BJ (cell line): ENCODE measurements at places on chromosomes 12 and 14.

- DNase-seq: no peak
Measured at GRCh38 chr12:15443611-15444010, 121.3 kb downstream of the PTPRO start.

- no peak for DNase-seq
Measured at GRCh38 chr12:95239216-95239615, 21.6 kb downstream of the VEZT start.

GRCh38 chr12:1830981-1831963 lies 10.9 kb downstream of the LRTM2 start:
- no peak for DNase-seq

DNA sequence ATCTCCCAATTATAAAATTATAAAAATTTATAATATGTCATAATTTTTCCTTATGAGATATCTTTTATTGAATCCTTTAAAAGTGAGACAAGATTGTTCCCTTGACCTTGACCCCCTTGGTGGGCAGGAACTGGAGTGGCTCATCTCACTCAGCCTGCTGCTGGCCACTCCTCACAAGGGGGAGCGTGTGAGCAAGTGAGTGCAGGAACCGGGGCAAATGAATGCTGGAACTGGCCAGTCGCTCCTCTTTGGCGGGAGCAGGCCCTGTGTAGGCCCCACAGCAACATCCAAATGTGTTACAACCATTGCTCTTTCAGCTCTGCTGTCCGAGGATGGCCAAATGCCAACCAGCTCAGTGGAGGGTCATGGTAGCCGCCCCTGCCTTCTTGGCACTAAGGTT lies 178.8 kb downstream of the ETNK1 start:
- DNase-seq: no peak

GRCh38 chr12:68870011-68870410 lies 62.0 kb downstream of the MDM2 start:
- no peak for DNase-seq

DNA sequence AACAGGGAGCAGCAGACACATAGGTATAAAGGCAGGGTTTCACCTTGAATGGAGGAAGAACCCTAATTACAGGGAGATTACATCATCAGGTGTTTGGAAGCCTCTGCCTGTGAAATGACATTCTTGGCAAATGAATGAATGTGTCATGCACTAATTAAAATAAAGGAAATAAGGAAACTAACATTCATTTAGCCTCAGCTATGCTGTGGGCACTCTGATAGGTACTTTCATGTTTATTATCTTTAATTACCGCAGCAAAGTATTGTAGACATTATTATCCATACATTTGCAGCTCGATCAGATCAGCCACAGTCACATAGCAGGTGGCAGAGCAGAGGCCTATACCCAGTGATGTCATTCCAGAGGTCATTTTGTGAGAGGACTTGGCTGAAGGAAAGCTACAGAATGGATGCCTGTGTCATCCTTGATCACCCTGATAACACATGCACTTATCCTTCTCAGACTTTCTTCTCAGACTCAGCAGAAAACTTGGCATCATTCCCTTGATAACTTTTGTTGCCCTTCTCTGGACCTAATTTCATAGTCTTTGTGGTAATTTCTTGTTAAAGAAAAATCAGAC lies 18.4 kb downstream of the ZNF664 start:
- DNase-seq: no peak

DNA sequence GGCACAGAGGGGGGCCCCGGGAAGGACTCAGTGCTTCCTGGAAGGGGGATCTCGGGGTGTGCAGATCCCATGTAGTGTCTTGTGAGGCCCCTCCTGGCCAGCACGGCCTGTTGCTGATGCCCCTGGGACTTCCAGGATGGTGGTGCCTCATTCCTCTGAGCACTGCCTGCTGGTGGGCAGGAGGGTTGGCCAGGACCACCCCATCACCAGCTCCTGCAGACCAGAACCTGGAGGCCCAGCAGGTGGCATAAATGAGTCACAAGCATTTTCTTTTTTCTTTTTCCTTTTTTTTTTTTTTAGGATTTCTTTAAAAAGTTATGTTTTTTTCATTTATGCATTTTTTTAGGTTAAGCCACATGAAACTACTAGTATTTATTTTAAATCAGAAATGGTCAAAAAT lies 8.0 kb downstream of the MMP17 start:
- no peak for DNase-seq

DNA sequence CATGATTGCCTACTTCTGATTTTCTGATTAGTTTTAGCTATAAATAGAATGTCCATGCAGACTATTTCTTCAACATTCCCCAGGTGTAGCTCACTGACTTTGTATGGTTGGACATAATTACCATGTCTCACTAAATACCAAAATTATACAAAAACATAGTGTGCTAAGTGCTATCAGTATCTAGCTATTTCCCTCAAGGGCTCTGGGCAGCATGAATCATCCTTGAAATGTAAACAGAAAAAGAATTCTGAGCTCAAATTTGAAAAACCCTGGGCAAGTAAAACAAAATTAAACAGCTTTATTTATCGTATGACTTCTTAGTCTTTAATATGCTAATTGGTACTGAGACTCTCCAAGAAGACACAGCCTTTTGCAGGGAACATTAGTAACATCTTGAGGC lies 82.9 kb downstream of the SPATA7 start:
- peak; percentile 78 for DNase-seq

GRCh38 chr14:38718519-38718918 lies 384.5 kb downstream of the SEC23A start:
- no peak for DNase-seq

DNA sequence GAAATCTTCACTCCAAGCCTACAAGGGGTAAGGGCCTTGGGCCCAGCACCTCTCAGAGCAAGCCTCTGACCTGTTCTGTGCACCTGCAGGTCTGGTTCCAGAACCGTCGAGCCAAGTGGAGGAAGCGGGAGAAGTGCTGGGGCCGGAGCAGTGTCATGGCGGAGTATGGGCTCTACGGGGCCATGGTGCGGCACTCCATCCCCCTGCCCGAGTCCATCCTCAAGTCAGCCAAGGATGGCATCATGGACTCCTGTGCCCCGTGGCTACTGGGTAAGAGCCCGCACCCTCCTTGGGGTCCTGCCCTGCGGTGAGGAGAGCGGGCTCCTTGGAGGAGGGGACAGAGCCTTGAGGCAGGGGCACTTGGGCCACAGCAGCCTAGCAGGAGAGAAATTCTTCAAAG lies 20.3 kb downstream of the VSX2 start:
- no peak for DNase-seq

DNA sequence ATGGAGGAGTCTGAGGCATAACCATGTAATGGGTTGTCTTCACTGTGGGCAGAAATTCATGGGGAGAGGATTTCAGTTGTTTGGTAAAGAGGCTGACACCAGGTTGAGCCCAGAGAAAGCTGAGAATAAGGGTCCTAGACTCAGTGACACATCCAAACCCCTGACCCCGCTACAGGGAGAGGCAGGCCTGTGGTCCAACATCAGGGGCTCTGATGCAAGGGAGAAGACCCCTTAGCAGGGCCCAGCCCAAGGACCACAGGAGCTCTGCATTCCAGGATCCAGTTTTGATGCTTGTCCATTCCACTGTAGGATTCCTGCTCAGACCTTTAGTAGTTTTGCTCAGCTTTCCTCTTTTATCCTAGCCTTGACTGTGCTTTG lies 15.5 kb downstream of the GPR68 start:
- no peak for DNase-seq

GRCh38 chr12:123917337-123917850 lies 55.2 kb downstream of the CCDC92 start:
- no peak for DNase-seq

DNA sequence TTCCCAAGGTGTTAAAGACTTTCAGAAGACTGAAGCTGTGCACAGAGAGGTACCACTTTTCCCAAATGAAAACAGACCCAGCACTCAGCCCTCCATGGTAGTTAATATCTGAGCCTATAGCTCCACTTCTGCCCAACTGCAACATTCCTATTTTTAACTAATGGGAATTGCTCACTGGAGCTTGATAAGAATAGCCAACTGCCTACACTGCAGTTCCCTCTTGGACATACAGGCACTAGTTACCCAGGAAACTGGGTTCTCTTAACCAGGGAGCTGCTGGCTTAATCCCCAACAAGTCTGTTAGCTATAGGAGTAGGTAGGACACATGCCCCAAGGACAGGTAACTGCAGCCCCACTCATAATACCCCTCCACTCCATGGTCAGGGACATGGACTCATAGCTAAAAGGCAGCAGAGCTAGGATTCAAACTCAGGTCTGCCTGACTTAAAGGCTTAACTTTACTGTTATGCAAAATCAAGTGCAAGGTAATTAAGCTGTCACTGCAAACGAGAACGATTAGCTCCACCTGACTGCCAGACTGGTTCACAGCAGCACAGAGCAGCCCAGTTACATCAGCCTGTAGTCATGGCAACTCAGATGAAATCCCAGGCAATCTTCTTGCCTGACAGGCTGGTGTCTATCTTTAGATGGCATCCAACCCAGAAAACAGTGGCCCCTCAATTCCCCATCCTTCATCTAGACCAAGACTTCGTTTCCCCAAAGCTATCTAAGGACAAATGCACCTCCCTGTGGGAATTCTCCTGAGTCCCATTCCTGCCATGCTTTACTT lies 77.1 kb upstream of the ACTN1 start:
- no peak for DNase-seq

DNA sequence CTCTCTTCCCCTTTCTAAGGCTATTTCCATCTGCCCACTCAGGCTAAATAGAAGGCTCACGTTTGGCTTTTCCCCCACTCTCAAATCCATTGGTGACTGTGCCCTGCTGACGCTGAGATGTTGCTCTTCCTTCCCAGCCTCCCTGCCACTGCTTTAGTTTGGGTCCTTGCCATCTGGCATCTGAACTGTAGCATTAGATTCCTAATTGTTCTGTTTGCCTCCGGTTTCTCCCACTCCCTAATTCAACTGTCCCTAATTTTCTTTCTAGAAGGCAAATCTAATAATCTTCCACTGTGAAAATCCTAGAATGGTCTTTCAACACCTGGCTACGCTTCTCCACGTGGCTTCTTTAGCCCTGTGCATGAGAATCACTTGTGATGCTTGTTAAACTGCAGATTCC lies 37.6 kb upstream of the SMOC1 start:
- no peak for DNase-seq

DNA sequence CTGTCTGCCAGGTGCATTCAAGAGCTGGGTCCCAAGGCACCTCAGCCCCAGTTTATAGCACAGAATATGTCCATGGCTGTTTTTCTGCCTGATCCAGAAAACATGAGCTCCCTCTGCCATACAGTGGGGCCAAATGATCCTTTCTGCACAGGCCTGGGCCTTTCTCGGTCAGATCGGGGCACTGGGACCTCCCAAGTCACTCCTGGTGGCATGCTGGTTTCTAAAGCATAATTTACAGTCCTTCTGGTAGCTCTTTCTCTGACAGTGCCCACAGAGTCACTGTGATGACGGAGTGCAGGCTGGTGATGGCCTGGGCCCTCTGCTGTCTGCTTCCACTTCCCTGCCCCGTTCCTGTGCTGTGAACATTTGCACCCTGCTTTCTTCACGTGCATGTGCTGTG lies 99.2 kb downstream of the ADGRD1 start:
- no peak for DNase-seq

DNA sequence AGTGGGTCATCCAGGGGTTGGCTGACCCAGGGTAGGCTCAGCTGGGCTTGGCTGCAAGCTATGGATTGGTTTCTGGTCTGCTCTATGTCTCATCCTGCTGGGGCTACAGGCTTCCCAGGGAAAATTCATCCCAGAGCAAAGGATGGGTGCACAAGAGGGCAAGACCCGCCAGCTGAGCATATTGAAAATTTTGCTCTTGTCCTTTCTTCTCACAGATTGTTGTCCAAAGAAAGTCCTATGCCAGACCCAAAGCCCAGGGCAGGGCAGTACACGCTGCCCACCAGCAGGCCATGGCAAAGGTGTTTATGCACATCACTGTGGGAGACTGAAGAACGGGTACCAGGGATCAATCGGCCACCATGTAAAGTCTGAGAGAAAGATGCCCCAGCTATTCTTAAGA lies 95.3 kb upstream of the PARP11 start:
- DNase-seq: no peak

DNA sequence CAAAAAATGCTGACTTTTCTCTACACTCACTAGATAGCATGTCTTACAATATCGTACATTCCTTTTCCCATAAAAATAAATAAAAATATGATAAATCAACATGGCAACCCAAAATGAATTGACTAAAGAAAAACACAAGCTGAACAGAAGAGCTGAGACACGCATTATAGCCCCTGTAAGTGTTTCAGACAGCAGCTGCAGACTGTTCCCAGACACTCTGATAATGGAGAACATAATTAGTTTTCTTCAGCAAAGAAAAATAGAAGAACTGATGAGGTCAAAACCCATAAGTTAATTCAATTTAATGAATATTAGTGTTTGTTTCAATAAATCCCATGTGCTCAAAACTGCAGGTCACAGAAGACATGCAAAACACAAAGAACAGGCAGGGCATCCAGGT lies 23.8 kb downstream of the ST8SIA1 start:
- DNase-seq: no peak

DNA sequence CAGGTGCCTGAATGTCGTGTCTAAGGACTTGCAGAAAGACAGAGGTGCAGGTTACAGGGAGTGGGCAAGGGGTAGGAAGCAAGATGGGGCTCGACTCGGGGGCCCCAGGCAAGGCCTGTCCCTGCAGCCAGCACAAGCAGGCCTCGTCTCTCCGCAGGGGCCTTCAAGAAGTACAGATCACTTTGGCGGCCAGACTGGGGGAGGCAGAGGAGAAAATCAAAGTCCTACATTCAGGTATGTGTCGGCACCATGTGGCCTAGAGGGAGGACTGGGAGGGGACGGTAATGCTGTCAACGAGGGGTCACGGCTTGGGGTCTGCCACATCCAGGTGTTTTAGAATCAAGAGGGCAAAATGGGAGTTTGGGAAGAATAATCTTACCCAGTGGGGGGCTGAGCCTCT lies 73.7 kb downstream of the PHETA1 start:
- no peak for DNase-seq

GRCh38 chr12:105995961-105996431 lies 142.8 kb downstream of the NUAK1 start:
- DNase-seq: peak; percentile 61

DNA sequence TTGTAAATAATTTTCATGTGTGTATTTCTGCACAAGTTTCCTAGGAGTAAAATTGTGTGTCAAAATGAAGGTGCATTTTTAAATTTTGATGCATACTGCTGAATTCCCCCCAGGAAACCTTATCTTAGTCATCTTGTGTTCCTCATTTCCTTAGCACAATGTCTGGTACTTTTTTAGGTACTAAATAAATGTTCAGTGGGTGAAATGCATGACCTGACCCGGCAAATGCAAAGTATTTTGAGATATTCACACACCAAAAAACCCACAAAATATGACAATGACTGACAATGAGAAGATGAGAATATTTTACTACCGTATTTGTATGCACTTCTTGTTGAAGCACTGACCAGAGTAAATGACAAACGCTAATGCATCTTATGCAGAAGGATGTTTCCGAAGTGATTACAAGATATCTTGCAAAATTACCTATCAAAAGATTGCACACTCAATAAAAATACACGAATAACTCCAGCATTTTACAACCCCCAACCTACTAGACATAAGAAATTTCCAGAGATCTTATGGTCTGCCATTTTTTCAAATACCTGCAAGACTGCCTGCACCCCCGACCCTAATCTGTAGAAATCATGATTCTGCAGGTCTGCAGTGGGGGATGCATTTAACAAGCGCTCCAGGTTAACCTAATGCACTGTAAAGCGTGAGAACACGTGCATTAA lies 895 bp upstream of the PRKAB1 start:
- no peak for DNase-seq
